ENCODE measurements at places on chromosomes 1 and 21.

- DNase-seq: no peak
Observed at GRCh38 chr1:81775510-81775909, 25.2 kb upstream of the ADGRL2 start.

- no peak for DNase-seq
Observed at GRCh38 chr1:42700006-42700405, 17.8 kb downstream of the YBX1 start.

GRCh38 chr1:155974208-155975115 lies 3.9 kb downstream of the ARHGEF2 start:
- no peak for DNase-seq

GRCh38 chr1:10835822-10836421 lies 39.5 kb upstream of the CASZ1 start:
- no peak for DNase-seq

GRCh38 chr1:39626646-39627045 lies 12.8 kb downstream of the HEYL start:
- no peak for DNase-seq

DNA sequence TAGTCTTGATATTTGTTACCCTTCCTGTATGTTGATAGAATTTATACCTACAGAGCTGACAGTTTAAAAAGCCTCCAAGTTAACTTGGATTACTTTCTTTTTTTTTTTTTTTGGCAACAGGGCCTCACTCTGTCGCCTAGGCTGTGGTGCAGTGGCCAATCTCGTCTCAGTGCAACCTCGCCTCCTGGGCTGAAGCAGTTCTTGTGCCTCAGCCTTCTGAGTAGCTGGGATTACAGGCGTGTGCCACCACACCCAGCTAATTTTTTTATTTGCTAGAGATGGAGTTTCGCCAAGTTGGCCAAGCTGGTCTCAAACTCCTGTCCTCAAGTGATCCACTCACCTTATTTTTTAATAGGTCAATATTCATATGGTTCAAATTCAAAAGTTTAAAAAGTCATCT lies 32.7 kb downstream of the WDTC1 start:
- DNase-seq: no peak

- no peak for DNase-seq
Observed at GRCh38 chr1:27869719-27870085, 2.6 kb upstream of the THEMIS2 start.

DNA sequence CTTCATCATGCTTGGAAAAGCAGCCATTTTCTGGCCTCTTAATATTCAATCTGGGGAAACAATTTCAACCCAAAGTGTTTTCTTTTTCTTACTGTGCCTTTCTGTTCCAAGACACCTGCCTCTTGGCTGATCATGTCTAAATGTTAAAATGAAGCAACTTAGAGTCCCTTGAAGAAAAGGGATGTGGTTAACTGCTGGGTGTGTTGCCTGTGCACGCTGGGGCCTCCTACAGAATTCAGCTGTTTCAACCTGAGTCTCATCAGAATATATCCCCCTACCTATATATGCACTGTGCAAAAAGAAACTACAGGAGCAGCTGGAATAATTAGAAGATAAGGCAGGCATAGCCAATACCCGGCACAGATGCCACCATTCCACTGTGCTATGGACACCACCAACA lies 222.0 kb downstream of the OMA1 start:
- DNase-seq: no peak

DNA sequence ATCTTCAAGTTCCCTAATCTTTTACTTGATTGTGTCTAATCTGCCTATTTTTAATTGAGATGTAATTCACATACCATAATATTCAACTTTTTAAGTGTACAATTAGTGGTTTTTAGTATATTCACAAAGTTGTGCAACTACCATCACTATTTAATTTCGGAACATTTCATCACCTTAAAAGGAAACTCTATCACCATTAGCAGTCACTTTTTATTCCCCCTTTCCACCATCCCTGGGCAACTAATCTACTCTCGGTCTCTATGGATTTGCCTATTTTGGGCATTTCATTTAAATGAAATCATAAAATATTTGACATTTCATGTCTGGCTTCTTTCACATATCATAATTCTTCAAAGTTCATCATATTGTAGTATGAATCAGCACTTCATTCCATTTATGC lies 30.6 kb upstream of the HYI start:
- no peak for DNase-seq

GRCh38 chr1:37718181-37718900 lies 26.0 kb downstream of the CDCA8 start:
- DNase-seq: no peak

DNA sequence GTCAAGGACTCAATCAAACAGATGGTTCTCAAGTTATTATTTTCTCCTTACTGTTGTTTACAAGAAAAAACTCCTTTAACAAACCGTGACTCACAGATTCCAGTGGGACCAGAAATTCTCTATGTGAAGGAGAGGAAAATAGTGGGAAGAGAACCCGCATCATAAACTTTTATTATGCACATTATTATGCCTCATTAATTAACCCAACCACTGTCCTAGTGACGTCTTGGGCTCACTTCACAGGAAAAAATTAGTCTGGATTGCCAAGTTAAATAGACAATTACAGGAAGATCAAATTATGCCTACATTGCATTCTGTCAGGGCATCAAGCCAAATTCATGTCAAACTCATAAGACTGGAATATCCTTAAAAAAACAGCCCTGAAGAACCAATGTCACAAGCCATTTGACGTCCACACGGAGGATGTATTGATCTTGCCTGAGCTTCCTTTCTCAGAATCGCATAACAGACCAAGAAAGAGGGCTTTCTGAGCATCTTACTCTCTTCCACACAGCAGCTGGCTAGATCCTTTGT lies 347.8 kb downstream of the DUSP10 start:
- no peak for DNase-seq

DNA sequence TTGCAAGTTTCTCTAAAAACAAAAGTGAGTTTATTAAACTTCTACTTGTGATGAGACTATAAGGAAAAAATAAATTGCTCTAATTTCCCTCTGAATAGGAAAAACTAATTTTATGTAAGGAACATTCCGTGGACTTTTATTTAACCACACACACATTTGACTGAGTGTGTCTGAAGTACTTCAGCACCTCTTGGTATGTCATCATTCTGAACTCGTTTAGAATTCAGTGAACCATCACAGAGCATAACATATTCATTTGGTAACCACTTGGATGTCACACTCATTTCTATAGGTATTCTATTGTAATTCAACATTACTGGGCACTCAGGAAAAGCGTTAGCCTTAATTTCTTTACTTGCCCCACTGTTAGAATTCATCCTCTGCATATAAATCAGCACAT lies 79.1 kb downstream of the RGS21 start:
- no peak for DNase-seq

- DNase-seq: peak; percentile 99
Observed at GRCh38 chr1:44799770-44800584, at the start of gene PLK3. Gene PLK3 (plus strand): TSS chr1:44800377. CDS start chr1:44800464, 87 bp downstream.

DNA sequence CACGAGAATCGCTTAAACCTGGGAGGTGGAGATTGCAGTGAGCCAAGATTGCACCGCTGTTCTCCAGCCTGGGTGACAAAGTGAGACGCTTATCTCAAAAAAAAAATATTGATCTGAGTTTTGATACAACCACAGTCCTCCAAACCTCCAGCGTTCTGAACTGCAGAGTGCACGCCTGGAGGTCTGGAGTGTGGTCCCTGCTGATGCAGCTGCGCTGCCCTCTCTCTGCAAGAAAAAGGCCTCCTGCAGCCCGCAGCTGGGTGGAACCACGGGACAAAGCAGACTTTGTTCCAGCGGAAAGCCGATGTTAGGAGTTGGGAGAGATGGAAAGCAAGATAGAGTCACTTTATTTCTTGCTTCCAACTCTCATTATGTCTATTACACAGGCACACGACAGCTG lies 144.9 kb upstream of the SOD1 start:
- no peak for DNase-seq

DNA sequence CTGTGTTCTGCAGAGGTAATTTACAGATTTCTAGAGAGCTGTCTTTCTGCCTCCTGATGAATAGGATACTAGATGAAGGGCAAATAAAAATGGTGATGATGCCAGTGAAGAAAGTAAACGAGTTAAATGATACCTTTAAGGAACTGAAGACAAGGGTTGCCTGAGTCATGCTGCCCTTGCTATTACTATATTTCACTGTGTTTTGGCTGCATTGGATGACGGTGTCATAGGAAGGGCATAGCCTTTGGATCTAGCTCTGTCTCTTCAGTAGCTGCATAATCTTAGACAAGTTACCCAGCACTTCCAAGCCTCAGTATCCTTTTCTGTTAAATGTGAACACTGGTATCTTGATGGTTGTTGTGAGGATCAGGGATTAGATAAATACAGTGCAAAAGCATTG lies 131.5 kb upstream of the FGGY start:
- no peak for DNase-seq

All from esophagus muscularis mucosa (tissue), 4 donors.